ENCODE measurements at places on chromosomes 7 and 10.
A peak's percentile ranks its signal among the peaks of the same experiment; 100 is the strongest.

DNA sequence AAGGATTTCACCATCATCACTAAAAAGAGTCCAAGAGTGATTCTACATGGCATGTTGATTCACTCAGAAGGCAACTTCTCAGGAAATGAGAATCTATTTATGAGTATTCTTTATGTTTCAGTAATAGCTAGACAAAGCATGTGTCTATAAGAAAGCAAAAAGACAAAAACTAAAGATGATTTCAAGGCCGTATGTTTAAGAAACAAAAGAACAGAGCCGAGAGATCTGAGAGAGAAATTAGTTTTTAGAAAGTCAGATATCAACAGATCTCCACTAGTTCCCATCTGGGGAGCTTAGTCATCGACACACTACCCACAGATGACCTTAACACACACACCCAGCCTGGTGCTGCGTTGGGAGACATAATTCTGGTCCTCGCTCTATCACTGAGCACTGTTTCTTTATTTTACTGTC, 21.0 kb downstream of the PIP4K2A start:
- DNase-seq, result no peak

DNA sequence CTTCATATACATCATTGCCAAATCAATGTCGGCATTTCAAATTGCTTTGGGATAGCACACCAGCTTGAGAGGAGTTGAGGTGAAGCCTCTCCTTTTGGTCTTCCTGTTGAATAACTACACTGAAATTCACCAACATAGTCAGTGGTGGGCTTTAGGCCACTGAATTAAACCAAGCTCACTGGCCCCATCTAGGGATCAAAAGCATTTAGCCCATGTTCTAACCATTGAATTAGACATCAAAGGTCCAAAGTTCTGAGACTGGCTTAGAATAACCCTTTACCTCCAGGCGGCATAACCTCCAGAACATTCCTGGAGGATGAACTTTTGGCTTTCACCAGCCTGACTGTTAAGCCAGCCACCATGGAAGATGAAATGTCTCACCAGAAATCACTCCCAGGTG, 54.6 kb downstream of the BPGM start:
- DNase-seq, result no peak

- peak; percentile 88 for DNase-seq
Observed at GRCh38 chr7:55571511-55572377, 558 bp downstream of the VOPP1 start.

DNA sequence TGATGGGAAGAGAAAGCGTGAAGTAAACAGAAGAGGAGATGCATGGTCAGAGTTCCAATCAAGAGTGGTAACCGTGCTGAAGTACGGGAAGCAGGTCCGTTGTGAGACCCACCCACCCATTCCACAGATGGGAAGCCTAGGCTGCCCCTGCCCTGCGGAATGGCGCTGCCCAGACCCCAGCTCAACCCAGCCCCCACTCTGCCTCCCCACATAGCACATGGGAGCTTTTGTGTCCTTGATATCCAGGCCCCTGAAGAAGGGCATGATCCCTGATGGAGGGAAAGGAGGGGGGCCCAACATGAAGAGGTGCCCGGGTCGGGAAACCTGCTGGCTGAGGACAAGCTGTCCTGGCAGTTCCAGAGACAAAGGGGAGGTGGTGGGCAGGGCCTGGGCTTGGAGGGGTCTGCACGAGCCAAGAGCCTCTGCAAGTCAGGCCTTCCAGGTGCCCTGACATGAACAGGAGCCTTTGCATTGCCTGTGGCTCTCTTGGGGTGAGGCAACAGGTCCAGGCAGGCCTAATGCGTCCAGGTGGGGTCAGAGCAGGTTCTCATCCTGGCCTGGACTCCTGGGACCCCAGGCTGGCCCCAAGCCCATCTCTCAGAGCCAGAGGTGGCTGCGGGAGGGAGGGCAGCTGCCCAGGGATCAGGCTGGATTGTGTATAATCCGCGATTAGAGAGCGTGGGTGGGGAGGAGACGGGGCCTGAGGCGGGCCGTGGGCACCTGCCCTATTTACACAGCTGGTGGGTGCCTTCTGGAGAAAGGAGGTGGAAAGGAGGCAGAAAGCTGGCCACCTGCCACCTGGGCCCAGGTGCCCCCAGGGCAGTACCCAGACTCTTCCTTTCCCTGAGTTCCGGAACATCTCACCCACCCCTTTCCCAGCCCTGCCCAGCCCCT, 23.5 kb downstream of the YKT6 start:
- peak; percentile 71 for DNase-seq

GRCh38 chr10:63588436-63589167, 67.4 kb downstream of the REEP3 start:
- no peak for DNase-seq

GRCh38 chr7:101058355-101058754, 26.9 kb upstream of the TRIM56 start:
- peak; percentile 68 for DNase-seq

DNA sequence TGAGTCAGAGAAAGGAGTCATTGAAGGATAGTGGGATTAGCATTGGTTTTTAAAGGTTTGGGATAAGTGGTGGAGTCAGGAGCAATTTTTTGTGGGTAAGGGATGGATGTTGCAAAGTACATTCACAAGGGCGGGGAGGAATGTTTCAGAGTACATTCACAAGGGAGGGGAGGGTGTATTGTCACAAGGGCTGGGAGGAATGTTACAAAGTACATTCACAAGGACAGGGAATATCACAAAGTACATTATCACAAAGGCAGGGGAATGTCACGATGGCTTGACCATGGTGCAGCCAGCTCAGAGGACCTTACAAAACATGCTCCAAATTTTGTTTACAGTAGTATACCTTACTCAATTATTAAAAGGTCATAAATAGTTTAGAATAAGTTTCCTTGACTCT, 30.3 kb downstream of the C1GALT1 start:
- DNase-seq, result no peak

- DNase-seq, result no peak
Observed at GRCh38 chr10:116271593-116272439, 1.2 kb downstream of the GFRA1 start.
